Progenitor cell of endocrine pancreas (in vitro differentiated cells): ENCODE measurements at places on chromosomes 11 and 22.
A peak's percentile ranks its signal among the peaks of the same experiment; 100 is the strongest.

DNA sequence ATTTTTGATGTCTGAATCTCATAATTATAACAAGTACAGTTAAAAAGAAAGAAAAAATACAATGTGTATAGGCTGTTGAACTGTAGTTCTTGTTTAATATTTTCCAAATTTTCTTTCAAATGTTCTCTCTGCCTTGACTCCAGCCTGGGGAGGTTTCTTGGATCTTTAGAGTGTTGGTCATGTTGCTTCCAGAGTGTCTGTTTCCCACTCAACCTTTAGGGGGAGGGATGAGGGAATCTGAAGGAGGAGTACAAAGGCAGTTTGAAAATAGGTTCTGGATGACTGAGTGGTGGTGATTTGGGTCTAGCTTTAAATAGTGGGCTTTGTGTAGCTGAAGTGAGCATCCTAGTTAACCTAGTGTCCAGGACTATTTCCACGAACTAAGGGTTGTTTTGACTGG is 2.0 kb downstream of the CTNND1 start:
- no peak for DNase-seq

- no peak for DNase-seq
These were observed 1.0 kb upstream of the PKNOX2 start for GRCh38 chr11:125163431-125164063.

GRCh38 chr11:26323837-26324236 is 8.1 kb upstream of the ANO3 start:
- no peak for DNase-seq

- DNase-seq: no peak
These were observed 171.6 kb downstream of the LARGE1 start for GRCh38 chr22:33748714-33749113.

DNA sequence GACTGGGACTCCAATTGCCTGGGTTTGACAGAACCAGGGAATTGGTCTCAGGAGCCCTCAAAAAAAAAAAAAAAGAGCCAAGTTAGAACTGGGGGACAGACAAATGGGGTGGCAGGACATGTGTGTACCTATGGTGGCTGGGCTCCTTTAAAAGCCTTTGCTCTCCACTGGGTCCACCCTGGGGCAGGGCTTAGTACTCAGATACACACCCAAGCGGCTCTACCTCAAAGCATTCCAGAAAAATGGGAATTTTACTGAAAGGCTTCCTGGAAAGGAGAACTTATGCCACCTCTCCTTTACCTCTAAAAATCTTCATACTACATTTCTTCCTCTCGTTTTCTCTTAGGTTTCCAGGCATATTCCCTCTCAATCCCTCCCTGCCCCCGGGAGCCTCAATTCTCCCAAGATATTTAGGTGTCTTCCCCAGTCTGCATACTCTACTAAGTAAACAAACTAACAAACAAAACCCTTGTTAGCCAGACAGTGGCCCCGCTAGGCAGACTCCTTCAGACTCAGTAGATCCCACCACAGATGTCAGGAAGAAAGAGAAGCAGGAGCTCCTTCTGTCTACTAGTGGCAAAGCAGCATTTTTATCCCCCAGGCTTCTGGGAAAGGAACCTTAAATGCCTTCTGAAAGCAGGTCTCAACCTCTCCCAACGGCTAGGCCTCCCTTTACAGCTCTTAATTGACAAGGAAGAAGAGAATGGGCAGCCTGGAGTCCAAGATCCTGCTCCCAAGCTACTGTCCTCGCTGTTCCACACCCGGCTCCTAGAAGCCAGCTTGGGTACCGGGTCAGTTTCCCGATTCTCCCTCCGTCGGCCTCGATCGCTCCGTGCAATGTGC is 653 bp downstream of the PCSK7 start:
- no peak for DNase-seq

DNA sequence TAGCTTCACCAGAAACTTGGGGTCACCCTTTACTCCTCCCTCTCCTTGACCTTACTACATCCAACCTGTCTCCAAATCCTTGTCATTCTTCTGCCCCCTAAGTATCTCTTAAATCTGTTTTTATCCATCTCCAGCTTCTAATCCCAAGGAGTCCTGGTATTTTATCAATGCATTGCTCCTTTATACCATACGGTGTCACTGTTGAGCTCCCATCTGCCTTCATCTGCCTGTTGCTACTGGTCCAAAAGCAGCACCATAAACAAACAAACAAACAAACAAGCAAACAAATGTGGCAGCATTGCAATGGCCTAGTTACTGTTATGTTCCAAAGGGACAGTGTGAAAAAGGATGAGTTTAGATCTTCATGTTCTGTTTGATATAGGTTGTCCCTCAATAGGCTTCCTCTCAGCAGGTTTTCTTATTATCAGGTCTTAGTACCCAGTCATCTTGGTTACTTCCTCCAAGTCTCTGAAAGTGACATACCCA is 34.2 kb downstream of the DNHD1 start:
- DNase-seq: no peak

DNA sequence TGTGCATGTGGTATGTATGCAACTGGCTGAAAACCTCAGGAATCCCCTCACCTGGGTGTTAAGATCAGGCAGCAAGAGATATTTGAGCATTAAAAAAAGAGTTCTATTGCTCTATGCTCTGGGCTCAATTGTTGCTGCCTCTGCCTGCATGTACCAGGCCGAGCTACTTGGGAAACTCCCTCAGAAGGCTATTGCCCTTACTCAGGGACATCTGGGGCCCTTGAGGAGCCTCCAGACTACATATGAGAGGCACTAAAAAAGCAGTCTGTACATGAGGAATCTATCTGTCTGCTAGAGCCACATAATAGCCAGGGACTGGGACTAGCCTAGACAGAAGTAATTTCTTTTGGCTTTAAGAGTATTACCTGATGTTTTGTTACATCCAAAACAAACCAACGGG is 120.1 kb downstream of the SWAP70 start:
- no peak for DNase-seq

GRCh38 chr11:2316169-2316962 is 14.6 kb downstream of the TSPAN32 start:
- DNase-seq: no peak

- DNase-seq: no peak
These were observed 51.5 kb upstream of the GAL start for GRCh38 chr11:68632802-68633201.

GRCh38 chr22:30328466-30329049 is 1.8 kb upstream of the TBC1D10A start:
- DNase-seq: no peak

DNA sequence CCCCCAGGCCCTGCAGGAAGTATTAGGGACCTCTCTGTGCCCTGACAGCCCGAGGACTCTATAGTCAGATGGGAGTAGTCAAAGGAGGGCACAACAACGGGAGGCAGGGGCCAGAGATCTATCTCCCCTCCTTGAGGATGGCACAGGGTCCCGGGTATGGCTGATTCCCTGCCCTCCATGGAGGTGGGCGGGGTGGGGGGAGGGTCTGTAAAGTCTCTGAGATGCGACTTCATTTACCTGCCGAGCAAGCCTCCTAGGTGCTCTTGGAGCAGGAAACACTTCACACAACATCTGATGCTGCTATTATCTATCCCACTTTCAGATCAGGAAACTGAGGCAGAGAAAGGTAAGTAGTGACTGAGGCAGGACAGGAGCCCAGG is 769 bp upstream of the CDC42EP1 start:
- no peak for DNase-seq

DNA sequence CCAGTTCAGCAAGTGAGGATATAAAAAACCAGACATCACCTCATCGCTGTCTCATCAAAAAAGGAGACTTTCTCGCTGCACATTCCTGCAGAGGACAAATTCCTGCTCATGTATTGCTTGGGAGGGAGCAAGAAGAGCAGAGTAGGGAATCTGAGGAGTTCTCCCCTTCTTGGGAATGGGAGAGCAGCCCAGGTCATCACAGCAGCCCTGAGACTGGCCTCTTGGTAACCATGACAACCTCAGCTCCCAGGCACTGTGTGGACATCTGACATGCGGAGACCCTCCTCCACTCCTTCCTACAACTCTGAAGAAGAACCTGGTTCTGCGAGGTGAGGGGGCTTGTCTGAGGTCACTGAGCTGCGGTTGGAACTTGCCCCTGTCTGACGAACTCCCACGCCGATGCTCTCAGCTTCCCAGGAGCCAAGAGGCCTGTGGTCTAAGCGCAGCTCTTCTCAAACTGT is 17.9 kb downstream of the RFPL1 start:
- no peak for DNase-seq

DNA sequence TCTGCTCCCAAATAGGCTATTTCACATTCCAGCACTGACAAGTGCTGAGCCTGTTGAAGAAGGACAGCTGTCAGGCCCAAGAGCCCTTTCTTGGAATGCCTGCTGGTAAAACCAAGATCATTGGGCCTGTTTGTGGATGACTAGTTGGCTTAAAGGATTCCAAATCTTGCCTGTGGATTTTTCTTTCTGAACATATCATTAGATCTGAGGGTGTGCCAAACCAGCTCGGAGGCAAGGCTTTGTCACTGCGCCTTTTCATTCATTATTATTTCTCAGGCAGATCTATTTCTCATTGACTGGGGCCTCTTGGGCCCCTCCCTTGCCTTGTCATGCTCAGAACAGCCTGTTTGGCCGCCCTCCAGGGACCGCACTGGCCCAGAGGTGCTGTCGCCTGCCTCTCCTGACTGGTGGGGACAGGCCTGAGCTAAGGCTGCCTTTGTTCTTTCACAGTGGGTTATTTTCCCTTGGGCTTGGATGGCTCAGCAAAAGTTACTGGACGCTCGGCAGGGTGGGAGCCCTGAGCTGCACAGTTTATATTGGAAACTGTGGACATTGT is 222.7 kb upstream of the SESN3 start:
- DNase-seq: no peak

DNA sequence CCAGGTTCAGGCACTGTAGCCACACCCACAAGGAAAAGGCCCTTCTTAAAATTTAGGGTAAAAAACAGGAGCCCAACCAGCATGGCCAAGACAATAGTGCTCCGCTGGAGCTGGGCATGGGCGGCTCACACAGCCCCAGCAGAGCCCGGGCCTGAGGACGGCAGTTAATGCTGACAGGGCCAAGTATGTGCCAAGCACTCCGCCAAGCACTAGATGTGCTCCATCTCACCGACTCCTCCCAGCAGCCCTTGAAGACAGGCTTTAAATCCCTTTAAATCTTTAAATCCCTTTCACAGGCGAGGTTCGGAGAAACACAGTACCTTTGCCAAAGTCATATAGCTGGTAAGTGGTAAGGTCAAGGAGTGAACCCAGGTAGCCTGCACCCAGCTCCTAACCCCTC is 4.8 kb downstream of the ARFGAP2 start:
- DNase-seq: no peak

- no peak for DNase-seq
These were observed 42.4 kb upstream of the NAV2 start for GRCh38 chr11:19670030-19670791.

DNA sequence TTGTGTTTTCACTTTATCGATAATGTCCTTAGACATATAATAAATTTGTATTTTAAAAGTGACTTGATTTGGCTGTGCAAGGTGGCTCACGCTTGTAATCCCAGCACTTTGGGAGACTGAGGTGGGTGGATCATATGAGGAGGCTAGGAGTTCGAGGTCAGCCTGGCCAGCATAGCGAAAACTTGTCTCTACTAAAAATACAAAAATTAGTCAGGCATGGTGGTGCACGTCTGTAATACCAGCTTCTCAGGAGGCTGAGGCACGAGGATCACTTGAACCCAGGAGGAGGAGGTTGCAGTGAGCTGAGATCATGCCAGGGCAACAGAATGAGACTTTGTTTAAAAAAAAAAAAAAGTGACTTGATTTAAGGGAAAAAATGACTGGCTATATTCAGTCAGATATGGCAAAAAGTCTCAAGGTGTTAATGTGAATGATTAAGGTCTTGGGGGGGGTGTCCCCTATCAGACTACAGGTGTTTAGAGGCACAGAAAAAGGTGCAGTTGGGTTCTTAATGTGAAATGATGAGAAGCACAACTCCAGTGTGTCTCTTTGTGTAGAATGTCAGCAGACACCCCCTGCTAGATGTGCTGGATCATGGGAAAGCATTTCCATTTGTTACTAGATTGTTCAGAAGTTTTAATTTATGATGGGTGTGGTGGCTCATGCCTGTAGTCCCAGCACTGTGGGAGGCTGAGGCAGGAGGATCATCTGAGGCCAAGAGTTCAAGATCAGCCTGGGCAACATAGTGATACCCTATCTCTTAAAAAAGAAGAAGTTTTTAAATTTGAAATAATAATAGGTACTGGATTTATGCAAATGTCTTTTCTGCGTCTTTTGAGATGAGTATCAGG is 17.0 kb downstream of the NEAT1 start:
- no peak for DNase-seq

GRCh38 chr22:28998681-28999080 is 63.0 kb downstream of the C22orf31 start:
- DNase-seq: no peak

DNA sequence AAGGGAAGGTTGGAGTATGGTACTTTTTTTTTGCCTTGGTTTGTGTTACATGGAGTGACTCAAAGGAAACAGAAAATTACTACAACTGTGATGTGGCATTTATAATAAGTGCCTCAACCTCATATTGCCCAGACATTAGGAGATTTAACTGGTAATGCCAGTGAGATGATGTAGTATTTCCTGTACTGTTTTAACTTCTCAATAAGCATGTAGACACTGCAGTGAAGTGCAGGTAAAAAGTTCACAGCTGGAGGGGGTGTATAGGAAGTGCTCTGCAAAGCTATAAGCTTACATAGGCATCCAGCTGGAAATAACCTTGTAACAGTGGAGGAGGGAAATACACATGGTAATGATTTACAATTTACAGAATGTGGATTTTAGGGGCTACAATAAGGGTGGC is 138.2 kb upstream of the MTMR2 start:
- DNase-seq: no peak

DNA sequence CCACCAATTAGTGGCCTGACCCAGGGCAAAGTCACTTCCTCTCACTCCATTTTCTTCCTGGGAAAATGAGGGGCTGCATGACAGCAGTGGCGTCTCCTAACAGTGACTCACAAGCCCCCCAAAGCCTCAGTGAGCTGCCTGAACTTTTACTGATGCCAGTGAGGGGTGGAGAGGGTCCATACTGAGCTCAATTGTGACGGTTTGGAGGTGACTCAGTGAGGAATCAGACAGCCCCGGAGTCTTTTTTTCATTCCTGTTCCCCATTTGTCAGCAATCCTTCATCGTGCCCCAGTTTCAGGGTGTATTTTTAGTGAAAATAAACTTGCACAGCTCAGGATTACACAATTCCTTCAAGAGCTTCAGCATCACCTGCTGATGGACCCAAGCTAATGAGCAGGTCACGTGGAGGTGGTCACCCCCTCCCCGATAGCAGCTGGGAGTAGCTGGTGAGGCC is 30.1 kb upstream of the RASD2 start:
- DNase-seq: no peak

GRCh38 chr11:34345991-34346480 is 11.8 kb downstream of the ABTB2 start:
- DNase-seq: no peak

DNA sequence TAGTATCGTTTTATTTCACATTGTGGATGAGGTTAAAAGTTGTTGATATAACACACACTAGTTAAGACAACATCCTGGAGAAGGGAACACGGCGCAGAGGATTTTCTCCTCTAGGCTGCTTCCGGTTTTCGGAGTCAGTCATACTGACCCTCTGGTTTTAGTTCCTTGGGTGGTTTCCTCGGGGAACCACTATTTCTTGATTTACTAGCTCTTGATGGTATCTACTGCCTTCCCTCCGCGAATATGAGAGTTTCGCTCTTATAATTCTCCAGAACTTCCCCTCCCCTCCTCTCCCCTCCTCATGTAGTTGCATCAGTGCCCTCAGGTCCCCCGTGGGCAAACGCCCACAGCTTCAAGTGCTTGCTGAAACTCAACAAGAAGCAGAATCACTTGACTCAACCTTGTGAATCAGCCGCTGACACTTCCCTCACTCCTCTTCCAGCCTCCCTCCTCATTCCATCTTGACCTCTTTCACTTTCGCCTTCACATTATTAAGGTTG is 15.9 kb upstream of the APOBEC3A start:
- no peak for DNase-seq

GRCh38 chr11:69048694-69049489 is at the start of gene TPCN2:
TPCN2 (plus strand) TSS chr11:69048932; CDS start chr11:69048998, 66 bp downstream.
- DNase-seq: peak; percentile 94
